ENCODE measurements at places on chromosomes 12 and 14.

DNA sequence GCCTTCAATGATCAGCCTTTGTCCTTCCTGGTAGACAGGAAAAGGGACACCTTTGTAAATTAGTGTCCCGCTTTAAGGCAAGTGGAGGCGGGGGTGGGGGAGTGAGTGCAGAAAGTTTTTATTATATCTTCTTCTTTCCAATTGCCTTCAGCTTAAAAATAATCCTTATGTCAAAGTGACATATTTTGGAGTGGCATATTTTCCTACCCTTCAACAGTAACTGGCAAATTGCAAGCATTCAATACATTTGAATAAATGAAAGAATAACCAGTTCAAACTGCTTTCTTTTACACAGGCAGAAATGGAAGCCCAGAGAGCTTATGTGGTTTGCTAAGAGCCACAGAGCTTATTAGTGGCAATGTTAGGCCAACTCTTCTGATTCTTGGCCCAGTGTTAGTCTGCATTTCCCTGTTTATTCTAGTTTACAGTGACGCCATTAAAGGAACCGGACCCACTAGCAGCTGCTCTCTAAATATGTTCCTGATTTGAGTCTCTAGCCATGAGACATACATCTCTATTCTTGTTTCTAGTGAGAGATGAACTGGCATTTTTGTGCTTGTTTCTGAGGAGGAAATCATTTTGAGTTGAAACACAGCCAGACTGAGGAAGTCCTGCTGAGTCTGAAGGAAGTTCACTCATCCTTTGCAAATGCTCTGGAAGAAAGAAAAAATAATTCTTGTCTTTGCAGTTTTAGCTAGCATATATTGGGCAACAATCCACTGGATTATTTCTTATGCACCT is 468.7 kb downstream of the NOVA1 start:
- DNase-seq, result no peak

DNA sequence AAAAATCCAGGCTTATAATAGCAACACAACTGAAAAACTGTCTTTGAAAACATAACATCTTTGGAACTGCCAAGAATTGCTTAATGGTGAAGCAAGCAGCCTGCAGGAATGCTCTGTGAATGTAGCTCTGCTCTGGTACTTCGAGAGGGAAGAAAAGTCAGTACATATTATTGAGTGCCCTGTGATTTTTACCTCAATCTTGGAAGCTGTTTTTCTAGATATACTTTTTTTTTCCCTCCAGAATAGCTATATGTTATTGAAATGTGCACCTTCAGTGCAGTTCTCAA is 508.1 kb downstream of the PCNX1 start:
- DNase-seq, result no peak

- DNase-seq, result no peak
Observed at GRCh38 chr14:73153272-73153671, 17.0 kb downstream of the PSEN1 start.

DNA sequence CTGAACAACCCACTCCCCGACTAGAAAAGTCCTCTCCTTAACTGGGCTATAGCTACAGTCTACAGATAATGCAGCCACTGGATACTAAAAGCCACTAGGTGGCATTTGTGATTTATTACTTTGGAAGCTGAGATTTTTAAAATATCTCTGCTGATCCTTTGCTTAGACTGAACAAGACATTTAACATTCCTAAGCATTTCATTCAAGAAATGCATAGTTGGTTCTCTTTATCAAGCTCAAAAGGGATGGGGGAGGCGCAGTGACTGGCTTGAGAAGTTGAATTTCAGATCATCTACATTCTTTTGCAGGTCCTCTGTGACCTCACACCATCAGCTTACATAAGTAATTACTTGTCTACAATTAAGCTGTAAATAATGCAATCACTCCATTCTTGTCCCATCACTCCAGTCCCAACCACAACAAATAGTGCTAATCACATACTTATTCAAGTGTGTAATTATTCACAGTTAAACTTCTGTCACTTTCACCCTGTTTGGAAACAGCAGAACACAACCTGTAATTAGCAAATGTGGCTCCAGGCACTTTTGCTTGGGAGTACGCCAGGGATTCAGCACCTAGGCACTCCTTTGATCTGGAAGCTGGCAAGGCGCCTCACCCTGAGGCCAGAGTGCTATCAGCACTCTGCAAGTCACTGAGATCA is 203.6 kb downstream of the NOVA1 start:
- no peak for DNase-seq

- no peak for DNase-seq
Observed at GRCh38 chr14:100106250-100107112, 41.3 kb downstream of the EVL start.

DNA sequence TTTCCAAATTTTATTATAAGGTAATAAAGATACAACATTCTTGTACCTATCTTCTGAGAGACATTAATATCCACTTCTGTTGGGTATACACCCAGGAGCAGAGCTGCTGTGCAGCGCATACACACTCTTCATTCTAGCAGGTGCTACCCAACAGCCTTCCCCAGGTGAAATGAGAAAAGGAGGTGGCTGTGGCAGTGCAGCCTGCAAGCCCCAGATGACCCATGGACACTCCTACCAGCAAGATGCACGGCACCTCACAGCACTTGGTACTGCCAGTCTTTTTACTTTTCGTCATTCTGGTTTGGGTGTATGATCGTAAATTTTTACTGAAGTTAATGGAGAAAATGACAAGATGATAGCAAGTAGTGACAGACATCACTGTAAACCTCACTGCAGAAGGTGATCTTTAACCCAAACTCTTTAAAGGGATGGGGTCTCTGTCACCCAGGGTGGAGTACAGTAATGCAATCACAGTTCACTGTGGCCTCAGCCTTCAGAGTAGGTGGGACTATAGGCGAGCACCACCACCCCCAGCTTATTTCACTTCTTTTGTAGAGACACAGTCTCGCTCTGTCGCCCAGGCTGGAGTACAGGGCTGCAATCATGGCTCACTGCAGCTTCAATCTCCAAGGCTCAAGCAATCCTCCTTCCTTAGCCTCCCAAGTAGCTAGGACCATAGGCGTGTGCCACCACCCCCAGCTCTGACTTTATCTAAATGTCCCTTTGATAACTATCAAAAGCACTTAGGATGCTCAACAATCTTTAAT is 26.5 kb downstream of the VPS37B start:
- no peak for DNase-seq

DNA sequence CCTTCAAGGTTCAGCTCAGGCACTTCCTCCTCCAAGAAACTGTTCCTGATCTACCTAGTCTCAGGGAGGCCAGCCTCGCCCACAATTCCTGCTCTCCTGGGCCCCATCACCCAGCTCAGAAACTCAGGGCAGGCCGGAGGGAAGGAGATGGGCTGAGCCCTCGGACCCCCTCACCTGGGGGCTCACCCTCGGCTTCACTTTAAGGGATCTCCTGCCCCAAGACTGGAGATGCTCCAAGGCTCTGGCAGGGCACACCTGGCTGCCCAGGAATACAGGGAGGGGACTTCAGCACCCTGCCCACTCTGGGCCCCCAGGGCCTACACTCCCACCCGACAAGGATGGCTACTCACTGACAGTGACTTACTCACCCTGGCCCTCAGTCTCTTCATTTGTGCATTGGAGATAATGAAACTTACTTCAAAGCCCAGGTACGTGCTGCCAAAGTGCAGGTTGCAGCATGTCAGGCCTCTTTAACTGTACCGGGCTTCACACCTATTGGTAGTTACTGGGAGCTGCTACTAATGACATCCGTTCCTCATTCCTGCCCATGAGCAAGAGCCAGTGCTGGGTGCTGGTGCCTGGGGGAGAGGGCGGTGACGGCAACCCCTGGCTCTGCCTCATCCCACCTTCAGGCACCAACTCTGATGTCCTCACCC is 21.0 kb upstream of the PPP1R13B start:
- no peak for DNase-seq

GRCh38 chr12:132422040-132422380 is 67.9 kb upstream of the FBRSL1 start:
- DNase-seq, result no peak

- no peak for DNase-seq
Observed at GRCh38 chr12:89918172-89918846, 209.7 kb upstream of the ATP2B1 start.

DNA sequence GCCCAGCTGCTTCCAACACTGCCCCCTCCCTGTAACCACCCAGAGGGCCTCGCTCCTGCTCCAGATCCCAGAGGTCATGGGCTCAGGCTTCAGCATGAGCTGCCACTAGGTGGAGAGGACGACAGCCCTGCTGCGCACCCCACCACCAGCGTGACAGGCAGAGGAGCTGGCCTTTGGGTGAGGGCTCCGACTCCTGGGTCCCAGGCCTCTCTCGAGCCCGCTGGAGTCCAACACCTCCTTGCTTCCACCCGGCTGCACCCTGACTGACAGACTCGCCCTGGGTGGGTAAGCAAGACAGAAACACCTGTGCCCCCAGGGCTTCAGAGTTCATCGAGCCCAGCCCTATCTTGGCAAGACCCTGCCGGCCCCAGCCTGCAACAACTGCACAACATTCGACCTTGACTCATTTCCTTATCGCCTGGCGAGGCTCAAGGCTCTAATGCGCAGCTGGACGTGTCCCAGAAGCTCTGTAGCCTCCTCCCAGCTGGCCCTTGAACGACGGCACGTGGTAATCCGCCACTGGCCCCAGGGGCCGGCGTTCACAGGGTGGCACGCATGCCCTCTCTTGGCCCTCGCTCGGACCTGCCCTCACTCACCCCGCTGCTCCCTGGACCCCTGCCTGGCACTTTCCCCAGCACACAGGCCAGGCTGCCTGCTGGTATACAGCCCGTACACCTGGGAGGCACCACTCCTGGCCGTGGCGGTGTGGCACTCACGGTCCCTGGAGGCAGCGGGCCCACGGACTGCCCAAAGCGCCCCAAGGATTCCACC is 28.0 kb downstream of the VPS37B start:
- DNase-seq, result no peak

DNA sequence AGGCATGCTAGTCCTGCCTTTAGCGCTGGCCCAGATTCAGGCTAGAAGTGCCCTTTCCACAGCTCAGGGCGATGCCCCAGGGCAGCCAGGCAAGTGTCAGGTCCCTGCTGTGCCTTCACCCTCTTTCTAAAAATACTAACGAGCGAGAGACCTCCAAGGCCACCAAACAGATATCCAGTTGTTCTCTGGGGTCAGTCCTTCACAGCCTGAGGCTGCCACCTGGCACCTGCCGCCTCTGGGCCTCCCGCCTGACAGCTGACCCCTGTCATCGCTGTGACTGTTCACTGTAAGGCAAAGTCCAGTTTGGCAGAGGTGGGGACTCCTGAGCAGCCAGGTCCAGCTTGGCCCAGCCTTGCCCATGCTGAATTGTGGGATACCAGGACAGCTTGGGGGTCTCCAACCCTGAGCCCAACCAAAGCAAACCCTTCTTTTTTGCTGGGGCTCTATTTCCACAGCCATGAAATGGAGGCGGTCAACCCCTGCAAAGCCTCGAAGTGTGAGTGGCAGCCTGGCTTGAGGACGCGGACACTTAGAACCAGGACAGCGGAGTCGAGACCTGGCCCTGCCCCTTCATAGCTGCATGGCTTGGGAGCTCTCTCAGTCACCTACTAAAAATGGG is 79.9 kb downstream of the NINJ2 start:
- DNase-seq, result no peak

DNA sequence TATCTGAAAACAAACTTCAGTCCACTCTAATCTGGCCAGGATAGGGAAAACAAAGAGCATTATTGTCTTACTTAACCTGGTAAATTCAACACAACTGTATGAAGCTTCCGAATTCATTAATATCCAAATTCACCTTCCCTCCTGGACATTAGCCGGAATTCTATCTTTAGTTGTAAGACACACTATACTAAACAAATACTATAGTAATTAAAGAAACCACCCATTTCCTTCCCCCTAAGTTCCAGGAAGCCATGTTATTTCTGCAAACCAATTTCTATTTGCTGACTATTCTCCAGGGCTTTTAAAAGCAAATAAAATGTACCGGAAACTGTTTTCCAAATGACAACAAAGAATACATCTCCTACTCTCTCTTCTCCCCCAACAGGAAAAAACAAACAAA is 122.7 kb upstream of the MDM1 start:
- DNase-seq, result no peak

GRCh38 chr12:3744229-3744901 is 8.5 kb downstream of the CRACR2A start:
- DNase-seq, result no peak
